Stimulated activated CD8-positive, alpha-beta memory T cell treated with anti-CD3 and anti-CD28 coated beads, Interleukin-4, amount 100 ng/mL, for 1 hour (primary cell): ENCODE measurements at places on chromosomes 16 and 17.

DNA sequence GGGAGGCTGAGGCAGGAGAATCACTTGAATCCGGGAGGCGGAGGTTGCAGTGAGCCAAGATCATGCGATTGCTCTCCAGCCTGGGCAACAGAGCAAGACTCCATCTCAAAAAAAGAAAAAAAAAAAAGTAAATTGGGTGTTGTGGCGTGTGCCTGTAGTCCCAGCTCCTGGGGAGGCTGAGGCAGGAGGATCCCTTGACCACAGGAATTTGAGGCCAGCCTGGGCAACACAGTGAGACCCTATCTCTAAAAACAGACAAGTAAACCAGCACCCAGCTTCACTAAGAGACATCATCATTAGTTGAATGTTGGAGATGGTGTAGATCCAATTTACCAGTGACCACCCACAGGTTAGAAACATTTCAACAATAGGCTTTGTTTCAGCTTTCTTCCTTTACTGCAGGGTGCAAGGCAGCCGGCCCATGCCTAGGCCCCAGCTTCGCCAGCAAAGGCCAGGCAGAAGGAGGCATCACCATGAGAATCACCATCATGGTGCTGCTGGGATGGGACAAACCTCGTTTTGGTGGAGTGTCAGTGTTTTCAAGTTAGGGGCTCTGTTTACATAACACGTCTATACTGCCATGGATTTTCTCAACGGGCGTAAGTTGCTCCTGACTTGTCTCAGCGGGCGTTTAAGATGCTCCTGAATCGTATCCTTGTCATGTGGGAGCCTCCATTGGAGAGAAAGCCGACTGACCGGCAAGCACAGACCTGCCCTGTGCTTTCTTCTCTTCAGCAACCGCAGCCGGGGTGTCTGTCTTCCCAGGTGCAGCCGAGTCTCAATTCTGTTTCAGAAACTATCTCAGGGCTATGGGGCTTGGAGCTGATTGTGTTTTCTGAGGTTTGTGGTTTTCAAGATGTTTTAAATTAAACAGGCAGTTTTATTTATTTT is 7.3 kb downstream of the TCF25 start:
- DNase-seq, result no peak

DNA sequence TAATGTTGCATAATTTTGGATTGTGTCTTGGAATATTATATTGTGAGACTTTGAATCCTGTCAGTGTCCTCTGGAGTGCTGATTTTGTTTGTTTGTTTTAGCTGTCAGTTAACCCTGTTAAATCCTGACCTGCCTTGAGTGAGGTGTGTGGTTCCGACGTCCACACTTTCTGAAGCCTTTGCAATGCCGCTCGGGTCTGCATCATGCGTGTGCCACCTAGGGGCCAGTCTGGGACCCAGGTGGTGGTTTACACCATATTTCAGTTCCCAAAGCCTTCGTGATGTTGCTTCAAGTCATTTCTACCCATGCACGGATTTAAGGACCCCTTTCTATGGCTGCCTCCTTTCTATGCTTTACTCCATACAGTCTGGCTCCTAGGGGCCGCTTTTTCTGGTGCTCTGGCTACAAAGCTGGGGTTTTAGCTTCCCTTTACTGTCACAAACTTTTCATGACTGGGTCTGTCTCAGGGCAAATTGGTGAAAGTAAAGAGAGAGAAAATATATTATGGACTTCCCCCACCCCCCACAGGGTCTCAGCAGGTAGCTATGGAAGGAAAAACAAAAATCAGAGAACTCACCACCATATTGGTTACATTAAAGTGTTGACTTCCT is 11.4 kb upstream of the OR4D1 start:
- no peak for DNase-seq

- DNase-seq, result no peak
Measured at GRCh38 chr16:5024632-5025031, 9.1 kb downstream of the NAGPA start.

- no peak for DNase-seq
Measured at GRCh38 chr16:87244636-87245197, 72.5 kb downstream of the C16orf95 start.

DNA sequence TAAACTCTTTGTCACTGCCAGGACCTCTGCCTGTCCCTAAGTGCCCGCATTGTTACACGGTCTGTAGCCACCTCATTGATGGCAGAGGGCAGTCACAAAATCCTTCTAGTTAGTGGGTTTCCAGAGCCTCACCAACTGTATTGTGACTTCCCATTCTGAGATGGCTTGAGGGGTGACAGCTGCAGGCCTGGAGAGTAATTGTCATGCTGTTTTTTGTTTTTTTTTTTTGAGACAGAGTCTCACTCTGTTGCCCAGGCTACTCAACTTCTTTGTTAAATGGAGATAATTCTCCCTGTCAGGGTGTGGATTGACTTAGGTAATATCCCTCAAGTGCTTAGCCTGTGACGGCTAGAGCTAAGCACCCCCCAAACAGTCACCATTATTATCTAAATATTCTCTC is 77.9 kb downstream of the SDR42E1 start:
- DNase-seq, result no peak

DNA sequence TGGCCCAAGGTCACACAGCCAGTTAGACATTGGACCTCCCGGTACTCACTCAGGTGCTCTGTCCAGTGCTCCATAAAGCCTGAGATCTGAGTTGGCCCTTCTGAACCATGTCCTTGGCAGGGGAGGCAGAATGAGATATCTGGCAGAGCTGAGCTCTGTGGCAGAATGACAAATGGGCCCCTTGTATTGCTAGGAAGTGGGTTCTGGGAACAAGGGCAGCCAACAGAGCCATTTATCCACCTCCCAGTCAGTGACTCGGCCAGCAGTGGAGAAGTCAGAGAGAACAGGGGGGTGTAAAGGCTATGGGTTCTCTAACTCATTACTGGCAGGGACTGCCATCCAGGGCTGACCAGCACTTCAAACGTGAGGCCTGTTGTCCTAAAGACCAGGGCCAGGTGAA is 117.1 kb upstream of the NLRP1 start:
- DNase-seq, result no peak

- no peak for DNase-seq
Measured at GRCh38 chr16:9837481-9837880, 344.7 kb downstream of the GRIN2A start.

DNA sequence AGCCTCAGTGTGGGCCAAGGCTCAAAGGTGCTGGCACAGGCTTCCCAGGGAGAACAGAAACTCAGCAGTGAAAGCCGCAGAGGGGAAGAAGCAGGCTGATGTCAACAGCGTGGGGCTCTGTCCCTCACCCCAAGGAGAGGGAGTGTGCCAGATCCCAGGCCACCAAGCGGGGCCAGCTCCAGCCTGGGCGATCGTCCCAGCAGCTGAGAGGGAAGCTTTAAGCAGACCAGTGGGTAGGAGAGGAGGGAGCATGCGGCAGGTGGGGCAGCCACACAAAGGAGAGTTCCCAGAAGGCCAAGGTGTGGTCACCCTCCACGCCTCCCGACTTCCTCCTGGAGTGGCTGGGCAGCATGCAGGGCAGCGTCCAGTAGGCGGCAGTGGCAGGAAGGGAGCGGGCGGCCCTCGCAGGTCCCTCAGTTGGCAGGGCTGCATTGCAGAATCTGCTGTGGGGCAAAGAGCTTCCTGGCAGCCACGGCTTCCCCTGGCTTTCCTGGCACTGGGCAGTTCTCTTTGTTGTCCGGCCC is 6.0 kb downstream of the SYNGR2 start:
- no peak for DNase-seq

GRCh38 chr17:34447406-34447805 is 84.4 kb upstream of the CCL1 start:
- DNase-seq, result no peak

DNA sequence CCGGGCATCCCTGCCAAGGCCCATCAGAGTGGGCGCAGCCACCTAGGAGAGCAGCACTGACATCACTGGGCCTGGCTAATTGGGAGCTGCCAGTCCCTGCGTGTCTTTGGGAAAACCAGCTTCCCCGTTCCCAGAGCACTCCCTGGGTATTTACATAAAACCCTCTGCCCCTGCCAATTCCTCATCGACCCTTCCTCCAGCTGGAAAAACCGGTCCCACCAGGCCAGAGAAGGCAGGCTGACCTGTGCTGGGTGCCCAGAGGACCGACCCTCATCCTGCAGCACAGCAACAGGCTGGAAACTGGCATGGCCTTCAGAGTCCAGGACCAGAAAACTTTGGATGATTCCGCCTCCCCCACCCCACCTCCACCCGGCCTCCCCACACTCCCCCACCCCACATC is 8.2 kb upstream of the FOXN1 start:
- no peak for DNase-seq

GRCh38 chr16:86211800-86212199 is 298.5 kb upstream of the FOXF1 start:
- DNase-seq, result no peak

DNA sequence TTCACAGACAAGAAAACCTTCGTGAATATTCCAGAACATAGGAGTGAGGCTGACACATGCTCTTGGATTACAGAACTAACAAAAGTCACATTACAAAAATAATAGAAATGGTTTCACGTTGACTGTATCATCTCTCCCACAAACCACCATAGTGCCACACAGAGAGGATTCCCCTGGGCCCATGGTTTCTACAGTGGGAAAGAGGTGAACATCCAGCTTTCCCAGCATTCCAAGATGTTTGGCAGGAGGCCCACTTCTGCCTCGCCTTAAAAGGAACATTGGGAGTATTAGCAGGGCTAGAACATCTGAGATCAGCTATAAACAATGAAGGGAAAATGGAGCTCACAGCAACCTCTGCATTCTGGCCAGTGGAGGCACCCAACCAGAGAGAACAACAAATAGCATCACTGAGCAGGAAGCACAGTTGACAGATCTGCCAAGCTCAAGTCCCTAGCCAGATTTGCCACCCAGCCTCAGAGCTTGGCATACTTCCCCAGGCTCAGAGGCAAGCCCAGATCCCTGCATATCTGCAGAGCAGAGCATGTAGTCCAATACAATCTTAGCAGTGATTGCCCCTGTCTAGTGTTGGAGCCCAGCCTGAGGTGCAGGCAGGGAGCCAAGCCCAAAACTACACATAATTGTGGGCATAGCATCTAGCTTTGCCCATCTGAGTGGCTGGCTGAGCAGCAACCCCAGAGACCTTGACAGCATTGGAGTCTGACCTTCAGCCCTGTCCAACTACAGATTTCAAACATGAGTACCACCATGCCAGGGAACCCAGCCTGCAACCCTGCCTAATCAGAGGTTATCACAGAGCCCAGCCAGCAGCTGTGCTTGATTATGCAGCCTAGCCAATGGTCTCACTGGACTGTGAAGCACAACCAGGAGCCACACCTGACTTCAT is 260.4 kb downstream of the CEP112 start:
- DNase-seq, result no peak

DNA sequence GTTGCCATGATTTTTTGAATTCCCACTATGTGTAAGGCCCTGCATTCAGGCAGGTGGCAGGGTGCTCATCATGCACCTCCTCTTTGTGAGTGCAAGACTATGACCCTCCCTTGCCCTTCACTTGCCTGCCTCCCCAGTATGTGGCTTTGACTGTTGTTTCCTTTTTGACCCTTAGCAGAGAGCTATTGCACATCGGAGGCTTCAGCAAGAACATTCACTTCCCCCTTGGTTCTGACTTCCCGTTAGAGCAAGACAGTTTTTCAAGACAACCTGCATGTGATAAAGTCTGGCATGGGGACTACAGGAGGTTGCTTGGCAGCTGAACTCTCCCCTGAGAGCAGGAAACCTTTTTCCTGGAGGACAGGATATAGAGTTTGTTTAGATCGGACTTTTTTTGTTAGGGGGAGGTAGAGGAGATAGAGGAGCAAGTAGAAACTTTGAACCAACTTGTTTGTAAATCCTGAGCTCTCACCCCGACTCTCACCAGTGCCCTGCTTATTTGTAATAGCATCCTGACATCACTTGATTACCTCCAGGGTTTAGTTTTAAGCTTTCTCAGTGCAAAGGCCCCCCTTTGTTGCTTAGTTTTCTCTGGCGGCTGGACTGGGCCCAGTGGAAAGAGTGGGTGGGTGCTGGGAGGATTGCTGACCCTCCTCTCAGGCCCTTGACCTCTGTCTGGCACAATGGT is 34.3 kb downstream of the LIMD2 start:
- no peak for DNase-seq

DNA sequence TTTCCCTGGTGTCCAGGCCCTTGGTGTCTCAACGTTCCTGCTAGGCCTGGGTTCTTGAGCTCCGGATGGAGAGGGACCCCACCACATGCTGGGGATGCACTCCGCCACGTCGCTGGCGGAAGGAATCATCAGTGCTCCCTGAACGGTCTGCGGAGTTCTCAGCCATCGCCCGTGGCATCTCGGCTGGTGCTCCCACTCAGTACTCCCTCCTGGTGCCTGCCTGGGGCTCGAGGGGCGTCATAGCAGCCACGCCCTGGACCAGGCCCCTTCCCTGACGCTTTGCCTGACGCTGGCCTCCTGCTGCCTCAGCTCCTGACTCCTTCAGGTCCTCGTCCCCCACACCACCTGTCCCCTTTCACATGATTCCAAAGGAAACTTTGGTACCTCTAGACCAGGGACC is 95.9 kb upstream of the CIBAR2 start:
- no peak for DNase-seq

GRCh38 chr16:85310868-85311585 is 198.8 kb upstream of the CIBAR2 start:
- no peak for DNase-seq

- DNase-seq, result no peak
Measured at GRCh38 chr17:49337884-49338283, 24.2 kb downstream of the ZNF652 start.
